ENCODE measurements at places on chromosomes 13 and 19.

GRCh38 chr13:95624020-95624419, 20.5 kb downstream of the DZIP1 start:
- peak; percentile 64 for DNase-seq

- DNase-seq = no peak
These were observed 155.9 kb upstream of the KLF12 start for GRCh38 chr13:74289861-74290773.

- DNase-seq = no peak
These were observed 1.6 kb upstream of the MLNR start for GRCh38 chr13:49218493-49219051.

DNA sequence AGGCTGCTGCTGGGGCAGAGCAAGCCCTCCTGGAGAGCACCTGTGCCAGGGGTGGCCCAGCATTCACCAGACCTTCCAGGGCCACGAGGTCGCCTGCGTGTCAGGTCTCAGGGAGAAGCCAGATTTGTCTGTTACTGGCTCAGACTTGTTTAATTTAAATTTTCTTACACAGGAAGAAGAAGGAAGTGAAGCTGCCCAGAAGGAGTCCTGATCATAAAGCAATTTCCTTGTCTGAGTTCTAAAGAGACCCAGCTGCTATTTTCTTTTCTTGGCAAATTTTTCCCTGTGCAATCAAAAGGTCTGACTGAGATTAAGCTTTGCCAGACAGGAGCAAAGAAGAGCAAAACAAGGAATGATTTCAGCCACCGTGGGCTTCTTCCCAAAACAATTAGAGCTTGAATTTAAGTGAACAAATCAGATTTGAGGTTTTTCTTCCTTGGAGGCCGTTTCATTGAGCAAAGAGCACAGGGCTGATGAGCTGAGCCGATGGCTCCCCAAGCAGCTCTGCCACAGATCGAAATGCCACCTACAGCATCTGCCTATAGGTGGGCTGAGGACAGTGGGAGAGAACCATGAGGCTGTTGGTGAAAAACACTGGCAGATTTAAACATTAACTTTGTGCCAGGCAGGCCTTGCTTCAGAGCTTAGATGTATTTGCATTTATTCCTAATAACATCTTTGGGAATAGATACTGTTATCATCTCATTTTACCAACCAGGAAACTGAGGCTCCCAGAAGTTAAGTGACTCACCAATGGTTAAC, 40.1 kb downstream of the HSPH1 start:
- no peak for DNase-seq

DNA sequence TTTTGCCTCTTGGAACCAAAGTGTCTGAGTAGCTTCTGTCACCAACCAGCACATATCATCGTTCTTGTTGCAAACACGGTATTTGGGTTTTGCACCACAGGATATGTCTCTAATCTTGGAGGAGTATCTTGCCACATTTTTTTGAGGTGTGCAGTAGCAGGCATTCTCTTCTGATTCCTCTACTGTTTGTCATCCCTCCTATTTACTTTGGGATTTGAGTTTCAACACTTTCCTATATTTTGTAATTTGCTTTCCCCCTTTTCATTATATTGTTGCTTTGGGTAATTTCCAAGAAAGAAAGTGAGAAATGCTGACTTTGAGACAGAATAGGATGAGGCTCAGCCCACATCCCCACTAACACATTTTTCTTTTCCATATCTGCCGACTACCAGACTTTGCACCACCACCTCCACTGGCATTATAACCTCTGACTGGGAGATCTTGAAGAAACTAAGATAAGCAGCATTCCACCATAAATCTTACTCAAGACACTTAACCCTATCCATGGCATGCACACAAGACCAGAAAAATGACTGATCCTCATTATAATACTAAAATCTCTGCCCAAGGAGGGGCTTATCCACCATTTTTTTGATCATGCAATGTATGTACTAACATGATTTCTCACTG, 12.0 kb upstream of the DZIP1 start:
- DNase-seq = no peak

DNA sequence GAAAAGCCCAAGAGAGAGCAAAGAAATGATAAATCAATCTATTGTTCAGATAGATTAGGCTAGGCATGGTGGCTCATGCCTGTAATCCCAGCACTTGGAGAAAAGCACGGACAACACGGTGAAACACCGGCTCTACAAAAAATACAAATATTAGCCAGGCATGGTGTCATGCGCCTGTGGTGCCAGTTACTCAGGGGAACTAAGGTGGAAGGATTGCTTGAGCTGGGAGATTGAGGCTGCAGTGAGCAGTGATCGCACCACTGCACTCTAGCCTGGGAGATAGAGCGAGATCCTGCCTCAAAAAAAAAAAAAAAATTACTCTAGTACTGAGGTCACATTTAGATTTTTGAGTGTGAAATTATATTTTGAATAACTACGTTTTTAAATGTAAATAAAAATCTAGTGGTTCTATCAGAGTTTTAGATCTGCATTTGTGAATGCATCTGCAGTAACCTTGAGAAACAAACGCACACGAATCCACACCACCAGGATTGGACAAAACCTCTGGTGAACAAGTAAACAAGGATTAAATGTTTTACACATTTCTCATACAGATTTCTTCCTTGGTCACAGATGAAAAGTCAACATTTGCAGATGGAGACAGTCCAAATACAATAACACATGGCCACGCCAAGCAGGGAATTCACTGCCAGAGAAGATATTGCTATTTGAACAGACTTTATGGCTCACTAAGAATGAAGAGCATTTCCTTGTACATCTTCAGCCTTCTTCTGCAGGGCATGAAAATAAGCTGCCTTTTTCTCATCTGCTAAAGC, 917.6 kb downstream of the PCDH9 start:
- DNase-seq = no peak

DNA sequence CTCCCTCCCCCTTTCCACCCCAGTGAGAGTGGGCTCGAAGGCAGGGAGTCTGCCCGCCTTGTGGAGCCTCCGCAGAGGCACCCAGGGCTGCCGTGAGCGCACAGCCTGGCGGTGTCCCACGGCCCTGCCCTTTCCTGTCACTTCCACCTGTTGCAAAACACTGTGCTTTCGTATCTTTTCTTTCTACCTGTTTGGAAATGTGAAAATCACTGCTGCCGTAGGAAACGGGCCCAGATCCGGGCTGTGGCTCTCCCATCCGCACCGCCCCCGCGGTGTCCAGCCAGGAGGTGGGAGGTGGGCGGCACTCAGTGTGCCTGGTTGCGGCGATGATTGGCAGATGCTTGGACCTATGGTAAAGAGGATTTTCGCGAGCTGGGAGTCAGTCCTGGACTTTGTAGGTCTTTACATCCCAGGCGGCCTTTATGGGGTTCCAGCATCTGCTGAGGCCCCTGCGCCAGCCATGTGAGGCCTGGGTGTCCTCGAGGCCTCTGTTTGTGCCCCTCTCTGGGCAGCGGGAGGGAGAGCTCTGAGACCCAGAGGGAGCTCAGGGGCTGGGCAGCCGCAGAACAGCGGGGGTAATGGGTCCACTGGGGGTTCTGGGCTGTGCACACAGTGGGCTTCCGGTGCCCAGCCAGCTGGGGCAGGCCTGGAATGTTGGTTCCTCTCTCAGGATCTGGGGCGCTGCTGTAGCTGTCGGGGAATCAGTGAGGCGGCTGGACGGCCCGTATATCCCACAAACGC, 6.1 kb downstream of the STK11 start:
- DNase-seq = no peak

GRCh38 chr19:10471909-10472308, 31.2 kb downstream of the KEAP1 start:
- no peak for DNase-seq

DNA sequence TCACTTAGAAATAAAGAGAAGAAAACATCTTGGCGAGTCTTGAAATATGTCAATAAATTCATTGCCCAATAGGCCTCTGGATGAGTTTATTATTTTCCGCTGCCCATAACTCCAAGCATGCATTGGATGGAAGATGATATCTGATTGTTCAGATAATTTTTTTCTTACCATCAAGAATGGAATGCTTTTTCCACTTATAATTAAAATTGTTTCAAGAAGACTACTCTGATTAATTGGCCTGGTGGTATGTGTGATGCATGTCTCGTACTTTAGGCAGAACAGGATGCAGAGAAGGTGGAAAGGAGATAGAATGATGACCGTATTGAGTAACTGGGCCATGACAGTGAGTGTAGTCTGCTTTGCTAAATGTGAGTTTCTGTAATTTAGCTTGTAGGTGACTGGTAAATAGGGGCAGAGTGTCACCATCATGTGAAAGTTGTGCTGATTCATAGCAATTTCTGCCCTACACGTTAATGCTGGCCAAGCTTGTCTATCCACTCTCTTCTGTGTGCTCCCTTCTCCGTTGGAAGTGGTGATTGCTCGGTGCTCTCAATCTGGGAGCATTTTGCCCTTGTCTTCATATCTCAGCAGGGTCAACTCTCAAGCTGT, 13.5 kb upstream of the SPATA13 start:
- no peak for DNase-seq

GRCh38 chr19:5536337-5536894, 31.3 kb downstream of the TINCR start:
- DNase-seq = no peak

DNA sequence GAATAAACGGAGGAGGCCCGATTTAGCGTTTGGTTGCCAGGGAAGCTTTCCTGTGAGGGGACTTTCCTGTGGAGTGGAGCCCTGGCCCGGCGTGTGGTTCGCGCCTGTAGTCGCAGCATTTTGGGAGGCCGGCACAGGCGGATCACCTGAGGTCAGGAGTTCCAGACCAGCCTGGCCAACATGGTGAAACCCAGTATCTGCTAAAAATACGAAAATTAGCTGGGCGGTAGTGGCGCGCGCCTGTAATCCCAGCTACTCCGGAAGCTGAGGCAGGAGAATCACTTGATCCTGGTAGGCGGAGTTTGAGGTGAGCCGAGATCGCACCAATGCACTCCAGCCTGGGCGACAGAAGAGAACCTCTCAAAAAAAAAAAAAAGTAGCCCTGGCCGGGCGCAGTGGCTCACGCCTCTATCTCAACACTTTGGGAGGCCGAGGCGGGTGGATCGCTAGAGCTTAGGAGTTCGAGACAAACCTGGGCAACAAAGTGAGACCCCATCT, 6.9 kb downstream of the KANK3 start:
- no peak for DNase-seq

DNA sequence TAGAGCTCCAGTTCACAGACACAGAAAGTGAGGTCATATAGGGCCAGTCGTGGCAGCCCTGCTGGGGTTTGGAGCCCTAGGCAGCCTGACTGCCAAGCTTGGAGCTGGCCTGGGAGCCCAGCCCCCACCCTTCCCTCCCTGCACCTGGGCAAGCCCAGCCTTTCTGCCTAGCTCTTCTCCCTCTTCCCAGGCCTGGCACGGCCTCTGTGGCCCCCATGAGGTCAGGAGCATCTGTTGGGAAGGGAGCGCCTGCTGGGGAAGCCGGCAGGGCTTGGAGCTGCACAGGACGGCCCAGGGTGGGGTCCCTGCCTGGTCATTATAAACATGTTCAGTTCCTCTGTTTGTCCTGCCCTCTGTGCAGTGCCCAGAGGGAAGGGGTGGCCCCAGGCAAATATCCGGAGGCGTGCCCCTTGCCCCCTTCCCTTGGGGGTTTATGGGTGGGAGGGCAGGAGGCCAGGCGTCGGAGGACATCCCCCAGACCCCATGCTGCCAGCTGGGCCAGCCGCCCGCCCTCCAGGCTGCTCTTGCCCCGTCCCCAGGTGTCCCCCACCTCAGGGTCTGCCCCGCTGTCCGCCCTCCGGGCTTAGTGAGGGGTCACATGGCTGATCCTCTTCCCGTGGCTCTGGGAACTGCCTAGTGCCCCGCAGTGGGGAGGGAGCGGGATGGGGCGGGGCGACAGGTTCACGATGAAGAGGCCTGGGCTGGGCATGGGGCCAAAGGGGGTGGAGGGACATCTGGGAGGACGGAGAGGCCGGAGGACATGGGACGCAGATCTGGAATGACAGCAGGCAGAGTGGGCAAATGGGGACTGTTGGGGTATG, 30.0 kb upstream of the NCCRP1 start:
- DNase-seq = no peak

DNA sequence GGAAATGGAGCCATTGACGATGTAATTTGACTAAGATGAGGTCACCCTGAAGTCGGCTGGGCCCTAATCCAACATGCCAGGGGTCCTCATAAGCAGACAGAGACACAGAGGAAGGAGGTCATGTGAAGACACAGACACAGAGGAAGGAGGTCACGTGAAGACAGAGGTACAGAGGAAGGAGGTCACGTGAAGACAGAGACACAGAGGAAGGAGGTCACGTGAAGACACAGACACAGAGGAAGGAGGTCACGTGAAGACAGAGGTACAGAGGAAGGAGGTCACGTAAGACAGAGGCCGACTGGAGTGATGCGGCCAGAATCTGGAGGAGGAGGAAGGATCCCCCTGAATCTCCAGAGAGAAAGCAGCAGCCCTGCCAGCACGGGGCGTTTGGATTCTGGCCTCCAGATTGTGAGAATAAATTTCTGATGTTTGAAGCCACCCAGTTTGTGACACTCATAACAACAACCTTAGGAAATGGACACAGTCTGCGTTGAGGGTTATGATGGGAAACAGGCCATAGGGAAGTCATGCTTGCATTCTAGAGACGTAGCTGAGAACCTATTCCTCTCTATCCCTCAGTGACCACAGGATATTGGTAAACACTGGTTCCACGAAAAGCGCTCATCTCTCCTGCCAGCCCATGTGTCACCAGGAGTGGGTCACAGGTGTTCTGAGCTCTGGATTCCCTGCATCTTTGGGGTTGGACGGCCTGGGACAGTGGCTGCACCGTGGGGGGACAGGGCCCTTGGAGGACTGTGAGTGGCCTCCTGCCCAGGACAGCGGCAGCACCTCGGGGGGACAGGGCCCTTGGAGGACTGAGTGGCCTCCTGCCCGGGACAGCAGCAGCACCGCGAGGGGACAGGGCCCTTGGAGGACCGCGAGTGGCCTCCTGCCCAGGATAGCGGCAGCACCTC, 108.5 kb downstream of the SOX1 start:
- no peak for DNase-seq

DNA sequence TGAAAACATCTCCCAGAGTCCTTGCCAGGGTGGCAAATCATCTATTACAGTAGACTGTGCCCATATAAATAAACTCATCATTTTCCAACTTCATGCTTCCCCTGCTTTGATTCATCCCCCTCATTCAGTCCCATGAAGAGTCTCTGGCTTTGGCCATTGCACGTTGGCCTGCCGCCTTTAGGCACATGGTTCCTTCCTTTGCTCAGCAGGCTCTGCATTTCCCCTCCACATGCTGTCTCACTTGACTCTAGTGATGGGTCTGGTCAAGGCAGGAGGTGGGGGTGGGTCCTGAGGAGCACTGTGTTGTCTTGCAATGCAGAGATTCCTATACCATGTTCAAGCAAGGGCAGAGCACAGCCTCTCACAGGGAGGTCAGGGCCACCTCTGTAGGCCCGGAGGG, 48.8 kb upstream of the ARGLU1 start:
- DNase-seq = no peak

GRCh38 chr19:41426116-41426841, 895 bp downstream of the B3GNT8 start:
- DNase-seq = no peak

DNA sequence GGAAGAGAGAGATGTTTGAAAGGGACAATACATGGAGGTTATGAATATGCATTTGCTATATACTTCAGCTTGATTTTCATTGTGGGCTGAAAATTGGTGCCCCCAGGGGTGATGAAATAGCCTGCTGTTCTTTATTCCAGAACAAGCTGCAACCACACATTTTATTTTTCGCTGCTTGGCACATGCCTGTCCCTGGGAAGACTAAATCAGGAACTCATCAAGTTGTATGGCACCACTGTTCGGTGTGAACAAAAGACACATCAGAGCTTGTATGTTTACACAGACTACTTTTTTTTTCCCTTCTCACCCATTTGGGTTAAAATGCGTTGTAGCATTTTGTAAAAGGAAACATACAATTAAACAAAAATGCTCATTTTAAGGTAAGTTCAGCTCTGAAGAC, 230.7 kb downstream of the NALCN start:
- DNase-seq = no peak

- DNase-seq = no peak
These were observed 15.4 kb downstream of the NLRP12 start for GRCh38 chr19:53808710-53809125.

Data from CD8-positive, alpha-beta T cell (primary cell).